ENCODE measurements at places on chromosomes 12 and 14.
A peak's percentile ranks its signal among the peaks of the same experiment; 100 is the strongest.

- no peak for DNase-seq
These were observed 51.6 kb downstream of the GPHB5 start for GRCh38 chr14:63267171-63267570.

DNA sequence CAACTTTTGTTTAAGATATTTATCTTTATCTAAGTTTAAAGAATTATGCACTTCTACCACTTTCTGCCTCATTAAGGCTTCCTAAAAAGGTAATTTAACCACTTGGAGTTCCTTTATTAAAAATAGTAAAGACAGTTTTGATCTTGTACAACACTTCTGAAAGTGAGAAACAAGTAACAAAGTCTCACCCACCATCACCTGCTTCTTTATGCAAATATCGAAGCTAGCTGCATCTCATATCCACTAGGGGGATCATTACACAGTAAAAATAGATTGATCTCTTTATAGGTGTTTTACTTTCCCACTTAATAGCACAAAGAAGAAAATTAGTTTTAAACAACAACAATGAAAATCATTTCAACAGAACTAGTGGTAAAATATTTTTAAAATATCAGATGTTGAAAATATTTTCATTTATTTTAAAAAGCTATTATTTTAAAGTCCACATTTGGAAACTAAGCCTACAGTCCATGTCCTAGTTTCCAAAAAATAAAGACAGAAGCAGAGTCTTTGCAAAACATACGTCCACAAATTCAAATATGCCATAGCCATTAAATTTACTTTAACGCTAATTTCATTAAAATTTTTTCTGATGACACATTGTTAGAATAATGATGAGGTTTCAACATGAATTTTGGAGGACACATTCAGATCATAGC is 160.0 kb upstream of the SOX5 start:
- no peak for DNase-seq

GRCh38 chr12:78331753-78332152 is 501.1 kb downstream of the NAV3 start:
- DNase-seq, result no peak

GRCh38 chr14:82667006-82667405 is 1133.4 kb upstream of the SEL1L start:
- no peak for DNase-seq

DNA sequence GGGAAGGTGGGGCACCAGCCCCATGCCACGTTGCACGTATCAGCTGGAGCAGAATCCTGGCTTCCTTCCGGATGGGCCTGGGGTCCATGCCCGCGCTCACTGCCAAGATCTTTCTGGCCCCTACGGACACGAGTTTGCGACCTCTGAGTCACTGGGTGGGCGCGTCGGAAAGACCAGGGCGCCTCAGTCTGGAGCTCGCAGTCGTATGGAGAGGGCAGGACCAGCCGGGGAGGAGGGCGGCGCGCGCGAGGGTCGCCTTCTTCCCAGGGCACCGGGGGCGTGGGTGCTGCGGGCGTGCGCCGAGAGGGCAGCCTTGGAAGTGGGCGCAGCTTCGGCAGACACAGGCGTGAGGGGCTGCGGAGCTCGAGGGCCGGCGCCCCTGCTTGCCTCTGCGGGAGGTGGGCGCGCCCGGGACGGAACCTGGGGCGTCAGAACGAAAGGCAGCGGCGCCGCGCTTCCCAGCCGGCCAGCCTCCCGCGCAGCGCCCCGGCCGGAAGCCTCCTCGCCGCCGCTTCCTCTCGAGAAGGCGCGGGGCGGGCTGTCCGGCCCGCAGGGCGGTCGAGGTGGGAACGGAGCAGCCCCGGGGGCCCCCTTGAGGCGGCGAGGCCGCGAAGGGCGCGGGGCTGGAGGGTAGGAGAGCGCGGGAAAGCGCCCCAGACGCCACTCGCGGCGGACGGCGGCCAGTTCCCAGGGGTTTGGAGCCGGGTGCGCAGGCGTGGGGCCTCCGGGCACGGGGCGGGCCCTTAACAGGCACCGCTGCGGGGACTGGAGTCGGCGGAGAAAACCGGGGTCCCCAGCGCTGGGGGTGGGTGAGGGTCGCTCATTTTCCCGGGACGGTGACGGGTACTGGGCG is at the start of gene ARL6IP4:
TSS of gene ARL6IP4 (plus strand) at position 499 of the 853 bp plus-strand sequence. CDS start 459 bp downstream, outside the sequence.
- DNase-seq, result peak; percentile 87

GRCh38 chr14:92801917-92802316 is 7.8 kb downstream of the GOLGA5 start:
- no peak for DNase-seq

GRCh38 chr14:63517354-63517753 is 25.8 kb downstream of the PPP2R5E start:
- no peak for DNase-seq

DNA sequence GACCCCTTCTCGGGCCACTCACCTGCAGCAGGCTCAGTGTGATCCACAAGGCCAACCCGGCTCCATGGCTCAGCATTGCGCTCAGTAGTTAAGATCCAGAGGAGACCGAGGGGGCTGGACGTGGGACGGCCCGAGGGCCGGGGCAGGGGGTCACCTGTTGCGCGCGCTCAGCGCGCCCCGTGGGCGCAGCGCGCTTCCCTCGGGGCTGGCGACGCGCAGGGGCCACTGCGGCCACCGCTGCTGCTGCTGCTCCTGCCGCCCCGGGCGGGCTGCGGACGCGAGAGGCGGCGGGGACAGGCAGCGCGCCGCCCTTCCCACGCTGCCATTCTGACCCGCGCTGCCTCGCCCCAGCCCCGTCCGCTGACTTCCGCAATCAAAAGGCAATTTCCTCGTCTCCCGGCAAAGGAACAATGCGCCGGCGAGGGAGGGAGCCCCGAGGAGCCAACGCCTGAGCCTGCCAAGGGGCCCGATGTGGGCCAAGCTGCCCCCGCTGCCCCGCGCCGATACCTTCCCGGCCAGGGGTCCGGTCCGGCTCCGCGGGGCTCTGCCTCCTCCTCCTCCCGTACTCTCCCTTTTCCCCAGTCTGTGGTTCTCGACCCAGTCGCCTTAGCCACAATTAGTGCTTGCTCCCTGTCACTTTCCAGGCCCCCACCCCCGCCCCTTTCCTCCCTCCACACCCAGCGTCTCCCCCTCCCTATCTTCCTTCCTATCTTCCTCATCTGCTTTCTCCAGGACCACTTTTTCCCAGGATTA is 27.3 kb downstream of the PTPRB start:
- peak; percentile 70 for DNase-seq

GRCh38 chr12:114944736-114945135 is 260.8 kb upstream of the TBX3 start:
- no peak for DNase-seq

- no peak for DNase-seq
These were observed 56.3 kb downstream of the NUAK1 start for GRCh38 chr12:106082216-106083175.

- no peak for DNase-seq
These were observed 9.0 kb downstream of the KCTD10 start for GRCh38 chr12:109467978-109468676.

GRCh38 chr12:132514838-132515237 is 24.9 kb downstream of the FBRSL1 start:
- DNase-seq, result no peak

DNA sequence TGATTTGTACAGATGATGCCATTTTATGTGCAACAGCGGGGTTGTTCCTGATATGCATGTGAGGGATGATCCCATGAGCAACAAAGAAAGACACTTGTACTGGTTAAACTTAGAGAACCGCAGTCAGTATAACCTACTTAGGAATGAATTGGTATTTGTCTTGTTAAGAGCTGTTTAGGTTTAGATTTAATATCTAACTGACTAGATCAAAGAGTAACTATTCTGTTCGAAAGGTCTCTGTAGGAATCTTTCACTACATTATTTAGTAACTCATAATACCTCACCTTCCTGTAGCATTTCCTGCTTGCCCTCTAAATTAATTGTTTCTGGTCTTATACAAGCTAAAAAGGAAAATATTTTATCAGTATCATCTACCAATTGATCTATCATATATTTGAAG is 350.4 kb downstream of the TRHDE start:
- no peak for DNase-seq

GRCh38 chr12:47385653-47386052 is 305.9 kb upstream of the AMIGO2 start:
- DNase-seq, result no peak

- peak; percentile 74 for DNase-seq
These were observed 14.4 kb downstream of the SPRYD3 start for GRCh38 chr12:53064613-53065436.

- peak; percentile 18 for DNase-seq
These were observed 107.7 kb upstream of the CAND1 start for GRCh38 chr12:67161322-67161918.

DNA sequence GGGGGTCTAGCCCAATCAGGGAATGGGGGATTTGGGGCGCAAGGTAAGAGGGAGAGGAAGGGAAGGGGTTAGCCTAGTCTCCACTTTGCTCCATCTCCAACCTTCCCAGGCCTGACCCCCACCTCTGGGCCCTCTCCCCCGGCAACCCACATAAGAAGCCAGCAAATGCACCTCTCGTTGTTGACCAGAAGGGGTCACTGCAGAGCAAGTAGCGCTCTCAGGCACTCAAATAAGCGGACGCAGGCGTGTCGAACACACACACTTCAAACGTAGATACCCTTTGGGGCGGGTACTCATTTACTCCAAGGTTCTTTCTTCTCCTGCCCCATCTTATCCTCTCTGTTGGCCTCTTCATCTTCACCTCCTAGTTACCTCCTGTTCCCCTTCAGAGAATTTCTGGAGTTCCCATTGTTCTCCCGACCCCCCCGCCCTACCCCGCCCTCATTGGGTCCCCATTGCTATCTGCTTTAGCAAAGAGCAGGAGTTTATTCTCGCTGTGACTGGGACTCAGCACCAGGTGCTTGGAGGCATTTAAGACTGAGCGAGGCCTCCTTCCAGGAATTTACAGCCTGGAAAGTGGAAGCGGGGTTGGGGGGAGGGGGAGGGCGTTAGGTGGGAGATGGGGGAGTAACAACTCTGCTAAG is 1.5 kb upstream of the SRRM4 start:
- DNase-seq, result peak; percentile 54

DNA sequence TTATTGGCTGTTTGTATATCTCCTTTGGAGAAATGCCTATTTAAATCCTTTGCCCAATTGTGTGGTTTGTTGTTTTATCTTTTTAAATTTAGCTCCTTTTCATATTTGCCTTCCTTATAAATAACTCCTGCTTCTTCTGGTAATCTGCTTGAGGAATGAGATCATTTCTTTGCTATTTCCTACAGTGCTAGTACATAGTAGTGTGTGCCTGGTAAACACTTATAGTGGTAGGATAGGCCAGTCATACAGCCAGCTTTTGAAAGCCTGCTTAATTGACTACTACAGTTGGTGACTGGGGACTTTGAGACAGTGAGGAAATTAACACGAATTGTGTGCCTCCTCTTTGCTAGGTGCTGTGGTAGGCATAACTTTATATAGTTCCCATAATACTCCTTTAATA is 68.7 kb downstream of the BORCS5 start:
- DNase-seq, result no peak

DNA sequence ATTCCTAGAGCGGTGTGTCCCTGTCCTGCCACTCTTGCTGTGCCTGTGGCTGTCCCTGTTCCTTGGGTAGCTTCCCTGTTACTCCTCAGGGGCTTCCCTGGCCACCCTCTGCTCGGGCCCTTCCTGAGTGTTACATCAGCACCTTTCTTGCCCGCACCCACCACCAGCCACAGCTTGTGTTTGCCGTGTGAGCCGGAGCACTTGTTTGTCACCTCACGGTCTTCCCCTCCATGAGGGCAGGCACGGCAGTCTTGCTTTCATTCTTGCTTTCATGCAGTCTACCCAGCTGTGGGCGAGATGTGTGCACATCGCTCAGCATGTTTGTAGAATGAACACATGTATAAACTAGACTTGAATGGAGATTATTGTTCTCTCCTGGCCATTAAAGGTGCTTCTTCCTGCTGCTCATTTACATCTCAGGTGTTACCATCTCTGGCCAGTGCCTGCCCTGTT is 42.0 kb downstream of the TRAF3 start:
- DNase-seq, result no peak

- DNase-seq, result no peak
These were observed 312.3 kb downstream of the PAWR start for GRCh38 chr12:79378496-79378895.

DNA sequence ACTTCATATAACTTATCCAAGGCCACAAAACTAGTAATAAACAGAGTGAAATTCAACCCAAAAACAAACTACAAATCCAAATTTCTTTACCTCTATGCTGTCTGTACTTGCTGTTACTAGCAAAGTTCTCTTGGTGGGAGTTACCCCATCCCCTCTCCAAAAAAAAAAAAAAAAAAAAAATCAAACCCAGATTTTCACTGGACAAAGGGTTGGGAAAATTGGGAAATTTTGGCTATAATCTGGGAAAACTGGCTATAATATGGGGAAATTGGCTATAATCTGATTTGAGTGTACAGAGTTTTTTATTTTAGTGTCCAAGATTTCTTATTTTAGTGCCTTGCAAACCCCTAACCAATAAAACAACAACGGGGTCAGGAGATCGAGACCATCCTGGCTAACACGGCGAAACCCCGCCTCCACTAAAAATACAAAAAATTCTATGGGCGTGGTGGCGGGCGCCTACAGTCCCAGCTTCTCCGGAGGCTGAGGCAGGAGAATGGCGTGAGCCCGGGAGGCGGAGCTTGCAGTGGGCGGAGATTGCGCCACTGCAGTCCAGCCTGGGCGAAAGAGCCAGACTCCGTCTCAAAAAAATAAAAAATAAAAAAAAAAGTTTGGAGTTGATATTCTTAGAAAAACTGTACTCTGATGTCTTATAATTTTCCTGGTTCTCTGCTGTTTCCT is 148.4 kb downstream of the CHST11 start:
- peak; percentile 63 for DNase-seq

DNA sequence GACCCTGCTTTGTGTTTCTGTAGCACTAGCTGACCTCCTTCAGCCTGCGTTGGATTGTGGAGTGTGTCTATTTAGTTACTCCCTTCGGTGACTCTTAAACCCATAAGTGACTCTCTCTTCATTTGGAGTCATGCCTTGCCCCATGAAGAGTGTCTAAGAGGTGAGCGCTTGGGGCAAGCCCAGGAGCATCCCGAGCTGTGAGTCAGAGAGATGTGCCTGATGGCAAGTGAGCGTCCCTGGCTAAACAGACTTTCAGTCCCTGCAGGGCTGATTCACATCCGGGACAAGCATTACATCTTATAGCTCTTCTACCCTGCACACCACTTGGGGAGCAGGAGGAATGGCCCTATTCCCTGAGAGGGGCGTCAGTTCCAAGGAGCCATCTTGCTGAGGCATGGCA is 24.3 kb upstream of the ATF1 start:
- DNase-seq, result no peak

- no peak for DNase-seq
These were observed 143.8 kb downstream of the BCL11B start for GRCh38 chr14:99128185-99128584.

DNA sequence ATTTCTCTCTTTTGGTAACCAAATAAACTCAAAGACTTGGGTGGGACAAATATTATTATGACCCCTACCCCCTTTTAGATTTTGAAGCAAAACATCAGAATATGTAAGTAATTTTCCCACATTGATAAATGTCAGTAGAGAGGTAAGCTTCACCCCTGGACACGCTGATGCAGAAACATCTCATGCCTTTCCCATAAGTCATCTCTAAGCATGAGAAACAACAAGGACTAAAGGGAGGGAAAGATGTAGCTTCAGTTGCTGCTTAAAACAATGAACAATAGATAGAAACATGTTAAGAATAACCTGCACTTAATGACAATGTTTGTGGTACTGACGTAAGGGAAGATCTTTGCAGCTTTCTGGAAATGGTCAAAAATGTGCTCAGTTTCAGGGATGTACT is 56.3 kb upstream of the SLC8A3 start:
- no peak for DNase-seq

GRCh38 chr14:21978184-21978998 is 304.8 kb upstream of the OR4E1 start:
- no peak for DNase-seq
